CD8-positive, alpha-beta memory T cell (primary cell): ENCODE measurements at places on chromosomes 3 and 15.

GRCh38 chr3:23164746-23165145 lies 38.4 kb upstream of the UBE2E2 start:
- no peak for DNase-seq

DNA sequence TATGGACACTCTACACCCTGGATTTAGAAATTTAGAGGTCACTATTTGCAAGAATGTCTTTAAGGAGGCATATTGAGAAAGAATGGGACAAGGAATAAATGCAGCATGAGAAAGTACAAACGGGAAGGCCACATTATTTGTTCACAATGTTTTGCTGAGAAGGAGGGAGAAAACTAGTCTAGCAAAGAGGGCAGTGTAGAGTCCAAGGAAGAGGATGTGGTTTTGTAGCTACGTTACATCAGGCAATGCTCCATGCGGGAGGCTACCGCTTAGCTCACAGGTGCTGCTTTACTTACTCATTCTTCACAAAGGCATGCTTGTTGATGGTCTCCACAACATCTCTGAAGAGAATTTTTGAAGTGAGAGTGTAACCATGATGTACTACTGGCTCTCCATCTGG lies 191.1 kb downstream of the PLCH1 start:
- no peak for DNase-seq

- DNase-seq: no peak
Measured at GRCh38 chr15:50109076-50109987, 9.7 kb downstream of the ATP8B4 start.

DNA sequence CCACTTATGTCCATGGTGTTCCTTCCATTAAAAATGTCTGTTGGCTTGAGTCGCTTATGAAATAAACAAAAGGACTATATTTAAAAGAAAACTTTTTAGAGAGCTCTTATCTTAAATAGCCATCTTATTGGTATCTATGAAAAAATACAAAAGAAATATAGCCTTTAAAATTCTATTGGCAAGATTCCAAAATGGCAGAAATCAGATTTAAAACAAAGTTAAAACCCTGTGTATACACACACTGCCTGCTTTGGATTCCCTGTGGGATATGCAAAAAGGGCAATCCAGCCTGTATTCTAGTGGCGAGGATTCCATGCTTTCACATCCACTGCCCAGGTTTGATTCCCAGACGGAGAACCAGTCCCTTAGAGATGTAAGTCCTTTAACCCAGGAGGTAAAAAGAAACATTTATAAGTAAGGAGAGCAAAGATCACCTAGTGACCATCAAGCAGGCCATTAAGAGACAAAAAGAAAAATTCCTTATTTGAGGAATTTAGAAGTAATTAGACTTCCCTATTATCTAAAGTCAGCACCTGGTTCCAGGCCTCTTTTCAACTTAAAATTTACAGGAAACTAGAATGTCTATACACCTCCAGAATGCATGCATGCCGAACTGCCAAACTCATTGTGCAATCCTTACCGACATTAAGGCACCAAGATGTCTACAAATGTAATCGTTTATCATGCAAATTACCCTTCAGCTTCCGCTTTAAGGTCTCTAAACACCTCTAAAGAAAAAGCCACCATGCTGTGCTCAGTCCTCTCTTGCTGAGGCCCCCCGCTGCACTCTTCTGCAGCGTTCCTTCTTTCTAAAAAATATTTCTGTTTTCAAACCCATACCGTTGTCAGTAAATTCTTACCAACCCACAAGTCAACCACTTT lies 69.6 kb upstream of the STRIT1 start:
- DNase-seq: no peak

DNA sequence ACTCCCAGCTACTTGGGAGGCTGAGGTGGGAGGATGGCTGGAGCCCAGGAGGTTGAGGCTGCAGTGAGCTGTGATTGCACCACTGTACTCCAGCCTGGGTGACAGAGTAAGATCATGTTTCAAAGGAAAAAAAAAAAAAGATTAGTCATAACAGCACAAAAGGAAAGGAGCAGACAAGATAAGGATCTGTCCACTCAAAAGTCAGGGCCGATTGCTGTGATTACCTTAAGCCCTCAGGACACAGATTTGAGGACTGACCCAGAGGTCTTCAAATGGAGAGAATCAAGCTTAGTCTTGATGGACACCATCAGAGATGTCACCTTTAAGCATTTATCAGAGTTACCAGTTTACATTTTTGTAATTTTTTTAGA lies 23.9 kb upstream of the HEG1 start:
- DNase-seq: no peak

- no peak for DNase-seq
Measured at GRCh38 chr3:153927107-153927506, 194.1 kb upstream of the ARHGEF26 start.

DNA sequence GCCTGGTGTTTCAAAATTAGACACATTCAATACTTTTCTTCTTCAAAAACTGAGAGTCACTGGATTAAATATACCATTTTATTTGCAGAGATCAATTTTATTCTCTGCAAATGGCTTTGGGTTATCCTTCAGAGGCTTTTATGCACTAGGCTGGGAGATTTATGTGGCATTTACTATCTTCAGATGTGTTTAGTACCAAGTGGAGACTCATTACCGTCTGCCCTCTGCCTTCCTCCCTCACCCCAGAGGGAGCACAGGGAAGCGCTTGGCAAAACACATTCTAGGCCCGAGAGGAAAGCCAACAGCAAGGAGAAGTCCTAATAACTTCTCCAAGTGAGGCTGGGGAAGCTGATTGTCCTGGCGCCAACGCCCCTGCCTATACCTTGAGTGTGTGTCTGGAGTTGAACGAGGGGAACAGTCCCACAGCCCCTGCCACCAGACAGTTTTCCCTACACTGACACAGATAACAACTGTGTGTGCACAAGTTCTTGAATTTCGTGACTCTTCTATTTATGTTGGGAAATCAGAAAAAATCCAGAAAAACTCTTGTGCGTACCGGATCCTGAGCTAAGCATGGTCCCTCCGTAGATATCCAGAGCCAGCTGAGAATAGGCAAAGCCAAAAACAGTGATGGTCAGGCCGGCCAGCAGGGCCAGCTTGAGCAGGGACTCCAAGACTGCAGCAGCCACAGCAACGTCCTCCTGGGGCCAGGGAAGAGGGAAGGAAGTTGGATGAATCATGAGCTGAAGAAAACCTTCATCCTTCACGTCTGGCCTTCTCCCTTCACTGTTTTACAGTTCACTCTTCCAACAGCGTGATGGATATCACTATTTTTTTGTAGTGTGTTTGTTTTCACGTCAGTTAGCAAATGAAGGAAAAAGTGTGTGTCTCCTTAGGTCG lies 26.6 kb downstream of the RFT1 start:
- DNase-seq: no peak

DNA sequence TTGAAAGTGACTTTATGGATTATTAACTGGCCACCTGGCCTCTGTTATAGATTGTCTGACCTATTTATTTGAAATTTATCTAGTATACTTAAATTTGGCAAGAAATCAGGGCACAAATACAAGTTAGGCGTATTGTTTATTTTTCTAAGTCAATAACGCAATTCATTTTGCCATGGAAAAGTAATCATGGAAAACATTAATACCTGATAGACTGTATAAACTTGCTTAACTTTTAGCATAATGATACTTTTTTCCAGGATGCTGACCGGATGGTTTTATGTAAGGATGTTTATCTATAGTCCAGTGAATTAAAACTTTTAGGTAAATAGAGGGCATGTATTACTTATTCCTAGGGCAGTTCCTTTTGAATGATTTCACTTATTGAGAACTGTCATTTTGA lies 20.2 kb downstream of the FNDC3B start:
- no peak for DNase-seq
